ENCODE measurements at places on chromosomes 16 and 17. TPM values are rescaled to one million over a fixed set of nuclear protein-coding genes. Genes with fewer than 3 reads are reported as not detected.

Gene ITGAD
- not detected for total RNA-seq

Gene MT1H
- not detected for total RNA-seq

DNA sequence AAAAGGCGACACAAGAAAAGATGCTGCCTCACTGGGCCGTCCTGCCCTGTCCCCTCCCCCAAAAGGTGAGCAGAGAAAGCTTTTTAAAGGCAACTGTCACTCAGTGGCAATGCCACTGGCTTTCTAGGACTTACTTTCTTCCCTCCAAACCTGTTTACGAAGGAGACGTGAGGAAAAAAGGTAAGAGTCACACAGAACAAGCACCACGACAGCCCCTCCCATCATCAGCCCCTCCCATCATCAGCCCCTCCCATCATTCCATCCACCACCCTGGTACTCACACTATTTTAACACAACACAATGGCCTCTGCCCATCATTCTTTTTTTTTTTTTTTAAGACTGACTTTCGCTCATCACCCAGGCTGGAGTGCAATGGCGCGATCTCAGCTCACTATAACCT, 77.1 kb downstream of the NXN start:
- H3K36me3 ChIP-seq = peaks cover 10% of the 10 kb centered on the region
- peaks cover 69% of the 10 kb centered on the region for H3K4me1 ChIP-seq
- H3K4me3 ChIP-seq = no peak overlapping the region
- H3K27ac ChIP-seq = peak overlapping the region; percentile 93
- no peak for DNase-seq
- H3K27me3 ChIP-seq = no peaks in the 10 kb centered on the region

DNA sequence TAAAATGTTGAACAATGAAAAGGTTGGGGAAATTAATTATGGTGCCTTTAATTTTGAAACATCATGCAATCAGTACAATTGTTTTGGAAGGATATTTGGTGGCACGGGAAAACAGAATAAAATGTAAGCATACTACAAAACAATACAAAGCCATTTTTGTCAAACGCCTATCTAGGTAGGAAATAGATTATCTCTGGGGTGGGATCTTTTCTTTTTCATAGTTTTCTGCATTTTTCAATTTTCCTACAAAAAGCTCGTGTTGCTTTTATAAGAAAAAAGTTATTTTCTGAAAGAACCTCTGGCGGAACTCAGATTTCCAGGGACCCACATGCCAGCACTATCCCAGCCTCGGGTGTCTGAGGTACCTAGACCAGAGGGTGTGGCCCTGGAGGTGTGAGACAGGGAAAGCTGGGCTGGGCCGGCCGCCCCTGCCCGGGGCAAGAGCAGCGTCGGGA, 961 bp upstream of the MAP3K3 start:
- peak overlapping the region; percentile 57 for H3K27ac ChIP-seq
- H3K4me3 ChIP-seq = peak overlapping the region; percentile 85
- DNase-seq = no peak

DNA sequence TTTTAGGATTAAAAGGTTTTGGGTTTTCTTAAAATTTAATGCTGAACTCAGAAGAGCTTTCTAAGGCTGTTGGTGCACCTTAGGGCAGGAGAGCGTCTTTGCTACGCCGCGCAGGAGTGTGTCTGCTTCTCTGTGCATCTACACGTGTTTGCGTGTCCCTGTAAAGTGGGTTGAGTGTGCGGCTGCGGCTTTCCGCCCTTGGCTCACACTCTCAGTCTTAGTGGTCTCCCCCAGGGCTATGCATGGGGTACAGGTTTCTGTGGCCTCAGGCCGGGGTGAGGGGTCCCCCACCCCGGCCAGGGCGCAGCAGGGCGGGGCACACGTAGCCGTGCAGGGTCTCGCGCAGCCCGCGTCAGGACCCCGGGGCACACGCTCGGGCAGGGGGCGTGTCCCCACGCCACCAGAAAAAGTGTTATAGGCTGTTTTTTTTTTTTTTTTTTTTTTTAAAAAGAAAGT, 727 bp upstream of the TENT4B start:
- H3K27me3 ChIP-seq = no peaks in the 10 kb centered on the region
- H3K27ac ChIP-seq = peak overlapping the region; percentile 74
- DNase-seq = no peak
- peaks cover 34% of the 10 kb centered on the region for H3K4me1 ChIP-seq

- H3K27me3 ChIP-seq = peaks cover 3% of the 10 kb centered on the region
- H3K4me1 ChIP-seq = peaks cover 6% of the 10 kb centered on the region
- no peaks in the 10 kb centered on the region for H3K36me3 ChIP-seq
- H3K27ac ChIP-seq = no peak overlapping the region
- no peak overlapping the region for H3K4me3 ChIP-seq
- DNase-seq = no peak
These were observed 1.3 kb downstream of the SRL start for GRCh38 chr16:4240624-4241023.

Data from osteocyte (in vitro differentiated cells).